ENCODE measurements at places on chromosomes 1 and 21.

DNA sequence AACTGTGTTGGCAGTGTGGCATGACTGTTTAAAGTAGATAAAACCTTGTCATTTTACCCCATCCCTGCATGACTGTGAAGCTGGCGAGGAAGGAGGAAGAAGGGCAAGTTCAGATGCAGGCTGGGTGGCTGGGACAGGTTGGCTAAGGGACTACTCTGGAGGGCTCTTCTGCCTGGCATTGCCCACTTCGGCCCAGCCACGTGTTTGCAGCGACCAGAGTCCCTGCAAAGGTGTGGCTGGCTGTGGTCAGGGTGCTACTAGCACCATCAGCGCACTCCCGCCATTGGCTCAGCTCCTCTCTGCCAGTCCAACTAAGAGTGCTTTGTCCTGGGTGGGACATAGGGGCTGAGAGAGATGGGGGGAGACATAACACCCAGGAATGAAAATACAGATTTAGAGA, 7.2 kb downstream of the C1orf115 start:
- no peak for DNase-seq

- no peak for DNase-seq
Measured at GRCh38 chr21:25700741-25701140, 34.0 kb downstream of the ATP5PF start.

GRCh38 chr1:234620272-234621126, 10.5 kb upstream of the IRF2BP2 start:
- DNase-seq: no peak

- no peak for DNase-seq
Measured at GRCh38 chr1:89069951-89070350, 4.9 kb upstream of the GBP1 start.

DNA sequence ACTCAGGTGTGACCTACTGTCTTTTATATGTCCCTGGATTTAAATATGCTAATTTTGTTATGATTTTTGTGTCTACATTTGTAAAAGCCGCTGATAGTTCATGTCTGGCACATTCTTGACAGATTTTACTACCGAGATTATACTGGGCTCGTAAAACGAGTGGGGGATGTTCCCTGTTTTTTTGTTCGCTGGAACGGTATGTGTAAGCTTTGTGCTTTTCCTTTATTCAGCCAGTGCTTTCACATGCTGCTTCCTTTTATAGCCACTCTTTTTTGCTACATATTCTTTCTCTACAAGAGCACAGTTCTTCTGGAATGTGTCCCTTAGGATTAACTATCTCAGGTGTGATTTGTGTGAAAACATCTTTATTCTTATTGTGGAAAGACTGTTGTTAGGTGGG, 46.6 kb downstream of the ADARB1 start:
- DNase-seq: no peak

- no peak for DNase-seq
Measured at GRCh38 chr1:109621379-109622136, 1.9 kb downstream of the AMPD2 start.

DNA sequence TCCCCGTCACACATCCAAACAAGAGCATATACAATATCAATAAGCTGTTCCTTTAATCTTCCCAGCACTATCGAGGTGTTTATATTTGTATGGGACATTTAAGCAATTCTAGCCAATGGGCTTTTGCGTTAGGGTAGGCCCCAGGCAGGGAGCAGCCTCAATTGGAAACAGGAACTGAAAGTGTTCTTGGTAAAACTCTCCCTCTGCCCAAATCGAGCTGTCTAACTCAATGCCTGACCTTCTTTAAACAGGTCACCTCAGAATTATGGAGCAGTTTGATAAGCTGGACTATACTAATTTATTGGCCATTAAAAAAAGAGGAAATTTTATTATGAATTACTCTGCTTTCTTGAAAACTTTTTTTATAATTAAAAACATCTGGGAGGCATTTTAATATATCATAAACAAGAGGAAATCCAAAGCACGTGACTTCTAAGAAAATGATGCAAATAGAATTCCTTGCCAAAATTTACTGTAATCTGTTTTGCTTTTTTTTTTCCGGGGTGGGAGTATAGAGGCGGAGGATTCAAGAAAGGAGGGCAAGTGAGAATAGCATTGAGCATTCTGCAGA, 498.1 kb downstream of the LMO4 start:
- no peak for DNase-seq

GRCh38 chr1:3890389-3891328, 9.4 kb downstream of the C1orf174 start:
- DNase-seq: no peak

DNA sequence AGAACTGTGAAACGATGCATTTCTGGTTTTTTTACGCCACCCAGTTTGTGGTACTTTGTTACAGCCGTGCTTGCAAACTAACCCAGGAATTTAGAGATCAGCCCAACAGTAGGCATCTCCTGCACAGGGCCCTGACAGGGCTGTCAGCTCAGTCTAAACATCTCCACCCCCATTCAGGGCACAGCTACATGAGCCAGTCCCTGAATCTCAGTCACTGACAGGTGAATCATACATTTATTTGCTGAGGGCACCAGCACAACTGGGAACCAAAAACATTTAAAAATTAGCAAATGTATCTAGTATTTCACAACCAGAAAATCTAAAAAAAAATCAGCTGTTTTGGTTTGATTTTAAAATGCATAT, 30.7 kb downstream of the PRDX6 start:
- DNase-seq: no peak

DNA sequence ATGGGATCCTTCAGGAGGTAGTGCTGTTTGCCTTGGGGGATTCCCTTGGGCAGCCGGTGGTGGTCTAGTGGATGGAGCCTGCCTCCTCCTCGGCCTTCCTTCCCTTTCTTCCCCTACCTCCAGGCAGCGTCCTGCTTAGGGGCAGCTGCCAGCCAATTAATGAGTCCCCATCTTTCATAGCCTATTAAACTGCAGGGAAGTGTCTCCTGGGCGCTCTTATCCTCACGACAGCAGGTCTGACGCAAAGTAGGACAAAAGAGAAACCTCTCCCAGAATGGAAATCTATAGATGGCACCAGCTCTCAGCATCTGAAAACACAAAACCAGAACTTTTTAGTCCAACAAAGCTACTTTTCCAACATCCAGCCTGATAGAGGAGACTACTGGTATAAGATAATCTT, 69.3 kb downstream of the ELAVL4 start:
- no peak for DNase-seq

- DNase-seq: no peak
Measured at GRCh38 chr1:173275496-173275895, 68.4 kb upstream of the TNFSF4 start.

- DNase-seq: no peak
Measured at GRCh38 chr1:172238965-172239364, 181.5 kb upstream of the C1orf105 start.

DNA sequence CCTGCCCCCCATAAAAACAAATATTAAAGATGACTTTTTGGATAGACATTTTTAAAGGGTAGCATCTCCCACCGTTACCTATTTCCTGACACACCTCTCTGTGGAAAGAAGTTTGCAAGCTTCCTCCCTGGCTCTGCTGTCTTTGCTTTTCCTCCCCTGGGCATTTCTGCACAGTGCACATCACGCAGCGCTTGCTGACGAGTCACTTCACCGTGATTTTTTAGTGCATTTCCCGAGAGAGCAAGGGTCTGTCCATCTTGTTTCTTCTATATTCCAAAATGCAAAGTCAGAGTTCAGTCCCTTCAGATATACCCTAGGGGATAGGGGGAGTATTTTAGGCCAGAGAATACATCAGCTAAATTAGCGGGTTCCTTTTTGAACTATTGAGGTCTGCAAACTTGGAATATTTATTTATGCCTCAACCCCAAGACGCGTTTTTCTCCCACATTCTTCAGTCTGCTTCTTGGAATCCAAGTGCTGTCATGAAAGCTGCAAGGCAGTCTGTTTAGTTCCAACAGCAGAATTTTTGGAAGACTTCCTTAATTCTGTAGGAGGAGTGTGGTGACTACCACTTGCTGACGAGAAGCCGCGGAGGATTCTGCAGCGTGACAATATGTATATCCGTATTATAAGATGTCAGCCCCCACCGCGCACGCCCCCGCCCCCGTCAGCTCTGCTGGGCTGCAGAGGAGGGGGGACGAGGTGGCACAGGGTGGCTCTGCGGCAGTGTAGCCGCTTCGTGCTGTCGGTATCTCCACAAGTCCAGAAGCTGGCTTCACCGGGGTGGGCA, 22.4 kb downstream of the SMYD2 start:
- no peak for DNase-seq

DNA sequence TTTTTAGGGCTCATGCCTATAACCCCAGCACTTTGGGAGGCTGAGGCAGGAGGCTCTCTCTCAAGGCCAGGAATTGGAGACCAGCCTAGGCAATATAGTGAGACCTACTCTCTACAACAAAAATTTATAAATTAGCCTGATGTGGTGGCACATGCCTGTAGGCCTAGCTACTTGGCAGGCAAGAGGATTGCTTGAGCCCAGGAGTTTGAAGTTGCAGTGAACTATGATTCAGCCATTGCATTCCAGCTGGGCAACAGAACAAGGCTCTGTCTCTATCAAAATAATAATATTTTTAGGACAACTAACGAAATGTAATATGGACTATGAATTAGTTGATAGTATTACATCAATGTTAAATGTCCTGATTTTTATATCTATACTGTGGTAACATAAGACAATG, 68.8 kb upstream of the ARID1A start:
- DNase-seq: no peak

GRCh38 chr1:167066333-167067122, 23.6 kb downstream of the GPA33 start:
- no peak for DNase-seq

GRCh38 chr21:25767921-25768320, 33.1 kb downstream of the GABPA start:
- DNase-seq: no peak

GRCh38 chr1:71210718-71211117, 129.9 kb upstream of the ZRANB2 start:
- no peak for DNase-seq

GRCh38 chr1:181134543-181135436, 46.3 kb downstream of the IER5 start:
- DNase-seq: no peak

GRCh38 chr1:43655953-43656352, 6.0 kb downstream of the KDM4A start:
- no peak for DNase-seq

DNA sequence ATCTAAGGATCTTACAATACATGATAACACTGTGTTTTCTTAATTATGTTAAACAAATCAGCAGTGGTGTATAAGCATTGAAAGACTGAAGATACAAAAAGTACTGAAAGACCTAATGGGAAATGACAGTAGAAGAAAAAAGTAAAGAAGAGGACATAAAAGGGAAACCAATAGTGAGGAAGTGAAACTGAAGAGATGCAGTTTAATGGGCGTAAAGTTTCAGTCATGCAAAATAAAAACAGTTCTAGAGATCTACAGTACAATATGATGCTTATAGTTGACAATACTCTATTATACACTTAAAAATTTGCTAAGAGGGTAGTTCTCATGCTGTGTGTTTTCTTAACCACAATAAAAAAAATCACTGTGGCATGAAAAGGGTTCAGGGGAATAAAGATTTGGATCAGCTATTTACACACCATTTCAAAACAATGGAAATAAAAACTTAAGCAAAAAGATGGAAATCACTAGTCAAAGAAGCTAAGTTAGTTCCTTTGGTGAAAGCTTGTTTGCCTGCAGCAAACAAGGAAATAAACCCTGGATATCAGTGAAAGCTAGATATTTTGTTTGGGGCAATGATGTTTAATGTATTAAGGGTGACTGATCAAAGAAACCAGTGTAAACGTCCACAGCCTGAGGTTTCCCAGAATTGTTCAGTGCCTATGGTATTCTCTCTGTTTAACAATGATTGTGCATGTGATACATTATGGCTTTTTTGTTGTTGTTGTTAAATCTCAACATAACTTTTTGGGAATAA, 1160.8 kb upstream of the ADGRL2 start:
- DNase-seq: no peak

- DNase-seq: no peak
Measured at GRCh38 chr1:209931141-209931540, 6.9 kb upstream of the SYT14 start.

- no peak for DNase-seq
Measured at GRCh38 chr1:167369933-167370332, 148.4 kb downstream of the CD247 start.

DNA sequence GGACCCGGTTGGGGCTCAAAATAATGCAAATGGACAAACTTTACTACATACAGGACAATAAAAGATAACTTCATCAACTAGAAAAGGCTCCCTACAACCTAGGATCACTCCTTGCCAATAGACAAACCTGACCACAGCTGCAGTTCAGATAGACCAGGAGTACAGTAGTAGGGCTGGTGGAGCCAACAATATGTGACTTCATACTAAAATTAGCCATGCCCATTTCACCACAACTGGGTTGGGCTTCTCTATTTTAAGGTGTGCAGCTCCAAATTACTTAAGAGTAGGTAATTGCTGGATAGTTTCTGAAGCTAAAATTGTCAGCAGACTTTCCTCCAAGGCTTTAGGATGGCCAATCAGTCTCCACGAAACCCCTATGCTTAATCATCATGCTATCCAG, 3.9 kb downstream of the DENND1B start:
- no peak for DNase-seq

GRCh38 chr1:171110621-171111326, 20.1 kb downstream of the FMO3 start:
- no peak for DNase-seq

DNA sequence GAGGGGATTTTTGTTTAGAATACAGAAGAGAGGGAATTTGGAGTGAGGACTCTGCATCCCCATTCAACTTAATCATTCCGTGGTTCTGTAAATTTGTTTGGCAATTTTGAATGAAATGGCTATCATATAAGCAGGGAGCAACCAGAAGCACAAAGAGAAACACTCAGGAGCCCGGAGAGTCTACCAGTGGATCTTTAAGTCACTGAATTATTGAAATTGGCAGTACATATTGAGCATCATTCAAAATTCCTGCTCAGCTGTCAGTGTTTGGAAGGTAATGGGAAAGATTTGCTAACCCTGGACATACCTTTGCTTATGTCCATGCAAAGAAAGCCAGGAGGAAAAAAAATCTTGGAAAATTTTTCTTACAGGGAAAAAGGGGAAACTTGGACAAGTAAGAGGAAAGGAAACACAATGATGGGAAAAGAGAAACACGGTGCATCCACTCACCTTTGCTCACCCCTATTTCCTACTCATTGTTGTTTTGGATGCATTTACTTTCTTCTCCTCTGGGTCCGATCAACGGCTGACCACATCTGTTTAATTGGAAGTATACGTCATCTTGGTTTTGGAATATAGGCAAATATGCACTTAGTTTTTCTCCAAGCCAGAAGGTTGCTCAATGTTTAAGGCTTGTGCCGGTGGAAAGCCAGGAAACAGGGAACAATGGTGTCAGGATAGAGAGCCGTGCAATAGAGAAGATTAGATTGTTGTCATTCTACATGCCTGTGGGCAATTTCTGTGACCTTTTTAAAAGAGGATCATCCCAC, 243.0 kb upstream of the LYPLAL1 start:
- no peak for DNase-seq

Measured in cortex of kidney (tissue), 1 donor.